Skeletal muscle tissue (tissue), 5 donors: ENCODE measurements at places on chromosomes 5 and 9. TPM values are rescaled to one million over a fixed set of nuclear protein-coding genes. Genes with fewer than 3 reads are reported as not detected.

The MSMP gene
- total RNA-seq: not detected

The SLC36A2 gene
- under 0.01 TPM for total RNA-seq

The NRG2 gene
- total RNA-seq: 0.52 TPM

The BTNL9 gene
- total RNA-seq: 9.9 TPM

The TRPM6 gene
- under 0.01 TPM for total RNA-seq

The ATP6V0E1 gene
- total RNA-seq: 91.3 TPM

The CCDC192 gene
- not detected for total RNA-seq

The MSX2 gene
- not detected for total RNA-seq

The CD14 gene
- total RNA-seq: 39.7 TPM

The PCDHA11 gene
- under 0.01 TPM for total RNA-seq

The FGD3 gene
- total RNA-seq: 4.2 TPM

The PCDHGA1 gene
- 0.52 TPM for total RNA-seq

The NEURL1B gene
- 23.0 TPM for total RNA-seq

The IFNA21 gene
- total RNA-seq: not detected

The SLC6A7 gene
- total RNA-seq: not detected

The CCDC183 gene
- 1.0 TPM for total RNA-seq

The ARL14EPL gene
- not detected for total RNA-seq

The SPATA6L gene
- total RNA-seq: 1.6 TPM

The PRELID2 gene
- 59.5 TPM for total RNA-seq

The ADAMTSL2 gene
- 4.7 TPM for total RNA-seq

The TSTD2 gene
- total RNA-seq: 21.4 TPM

The LRRC8A gene
- total RNA-seq: 9.9 TPM

The PCDHAC1 gene
- 0.52 TPM for total RNA-seq

The CLIC3 gene
- total RNA-seq: not detected

The SHISAL2B gene
- total RNA-seq: not detected

The MOCS2 gene
- total RNA-seq: 17.7 TPM

The DELE1 gene
- total RNA-seq: 42.3 TPM

The PCDHB10 gene
- 2.6 TPM for total RNA-seq

The OSMR gene
- total RNA-seq: 4.2 TPM

The IL4 gene
- total RNA-seq: not detected

The CCDC152 gene
- total RNA-seq: 1.6 TPM

The IGFBPL1 gene
- 1.0 TPM for total RNA-seq

The FAM219A gene
- total RNA-seq: 2.6 TPM

The SCGB3A2 gene
- total RNA-seq: not detected

The OTP gene
- total RNA-seq: not detected

The TTC23L gene
- not detected for total RNA-seq

The PTBP3 gene
- total RNA-seq: 19.3 TPM

The CDH18 gene
- 12.0 TPM for total RNA-seq

The PTGDS gene
- total RNA-seq: 4.2 TPM

The CEL gene
- not detected for total RNA-seq

The KCNIP1 gene
- 4.2 TPM for total RNA-seq

The SLC25A2 gene
- total RNA-seq: 0.52 TPM

The IFNB1 gene
- total RNA-seq: not detected

The PCDHGB2 gene
- 2.1 TPM for total RNA-seq

The MEIKIN gene
- 0.52 TPM for total RNA-seq

The GPR151 gene
- total RNA-seq: not detected
